ENCODE measurements at places on chromosomes 3 and 15.

- DNase-seq: no peak
These were observed 88.3 kb upstream of the FRMD4B start for GRCh38 chr3:69474186-69474585.

DNA sequence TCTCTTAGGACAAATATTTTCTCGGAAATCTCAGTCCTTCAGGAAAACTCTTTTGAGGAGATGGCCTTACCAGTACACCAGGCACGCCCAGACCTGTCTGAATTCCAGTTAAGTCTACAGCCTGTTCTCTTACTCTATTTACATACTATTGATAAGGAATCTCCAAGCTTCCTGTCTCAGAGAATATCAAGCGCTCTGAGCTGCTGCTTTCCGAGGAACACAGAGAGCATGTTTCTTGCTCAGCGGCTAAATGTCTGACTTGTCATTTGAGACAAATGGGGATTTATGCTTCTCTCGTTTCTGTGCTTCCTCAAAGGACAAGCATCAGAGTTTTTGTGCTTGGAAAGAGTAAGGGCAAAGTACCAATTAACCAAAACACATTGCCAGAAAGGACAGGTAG, 112.4 kb upstream of the CCDC54 start:
- DNase-seq: no peak

- no peak for DNase-seq
These were observed 202.3 kb downstream of the CADPS start for GRCh38 chr3:62672988-62673313.

GRCh38 chr3:62723166-62723913, 151.9 kb downstream of the CADPS start:
- no peak for DNase-seq

All from naive thymus-derived CD8-positive, alpha-beta T cell (primary cell).